ENCODE measurements at places on chromosomes 4 and X.
A peak's percentile ranks its signal among the peaks of the same experiment; 100 is the strongest.

GRCh38 chrX:23752740-23753415 lies 9.8 kb upstream of the ACOT9 start:
- DNase-seq = peak; percentile 51

DNA sequence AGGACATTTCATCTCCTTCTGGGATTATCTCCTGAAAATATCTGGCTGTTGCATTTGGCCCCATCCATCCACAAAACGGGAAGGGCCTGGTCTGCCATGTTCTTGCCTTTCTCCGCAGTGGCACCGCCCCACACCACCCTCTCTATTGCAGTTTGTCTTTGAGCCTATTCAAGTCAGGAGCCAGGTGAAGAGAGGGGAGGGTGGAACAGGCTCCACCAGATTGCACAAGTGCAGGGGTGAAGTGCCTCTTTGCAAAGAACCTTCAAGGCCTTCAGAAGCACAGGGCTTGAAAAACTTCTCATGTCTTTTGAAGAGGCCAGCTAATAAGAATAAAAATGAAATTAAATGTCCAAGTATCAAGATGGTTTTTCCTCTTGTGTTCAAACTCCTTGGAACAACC lies 28.7 kb downstream of the RS1 start:
- no peak for DNase-seq

DNA sequence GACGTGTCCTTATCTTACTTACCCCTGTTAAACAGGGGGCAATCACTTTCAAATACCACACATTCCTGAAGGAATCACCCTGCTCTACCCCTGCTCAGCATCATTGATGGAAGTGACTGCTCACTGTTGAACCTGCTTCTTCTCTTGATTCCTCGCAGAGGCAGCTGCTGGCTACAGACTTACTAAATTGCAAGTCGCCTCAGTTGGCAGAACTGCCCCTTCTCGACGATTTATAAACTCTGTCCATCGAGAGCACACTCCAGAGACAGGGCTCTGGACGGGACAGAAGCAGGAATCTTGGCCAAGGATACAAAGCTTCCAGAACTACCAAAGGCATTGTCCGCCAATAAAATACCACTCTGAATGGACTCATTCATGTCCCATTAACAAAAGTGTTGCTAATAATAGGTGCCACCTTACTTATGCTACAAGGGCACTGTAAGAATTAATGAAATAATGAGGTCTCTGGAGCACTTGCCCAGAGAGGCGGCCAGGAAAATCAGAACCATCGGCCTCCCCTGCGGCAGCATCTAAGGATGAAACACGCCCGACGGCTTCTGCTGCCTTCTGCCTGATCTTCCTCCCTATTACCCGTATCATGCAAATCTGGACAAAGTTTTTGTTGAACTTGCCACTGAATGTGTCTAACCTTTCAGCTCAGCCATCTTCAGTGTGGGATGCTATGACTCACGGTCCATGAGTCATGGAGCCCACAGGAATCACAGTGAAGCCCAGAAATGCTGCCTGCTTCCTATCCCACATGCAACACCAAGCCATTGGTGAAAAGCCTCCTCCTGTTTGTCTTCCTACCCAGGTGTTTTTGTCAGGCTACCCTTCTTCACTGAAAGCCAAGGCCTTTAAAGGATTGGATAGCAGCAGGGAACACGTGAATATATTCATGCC lies 164.9 kb downstream of the MAML3 start:
- peak; percentile 97 for DNase-seq

DNA sequence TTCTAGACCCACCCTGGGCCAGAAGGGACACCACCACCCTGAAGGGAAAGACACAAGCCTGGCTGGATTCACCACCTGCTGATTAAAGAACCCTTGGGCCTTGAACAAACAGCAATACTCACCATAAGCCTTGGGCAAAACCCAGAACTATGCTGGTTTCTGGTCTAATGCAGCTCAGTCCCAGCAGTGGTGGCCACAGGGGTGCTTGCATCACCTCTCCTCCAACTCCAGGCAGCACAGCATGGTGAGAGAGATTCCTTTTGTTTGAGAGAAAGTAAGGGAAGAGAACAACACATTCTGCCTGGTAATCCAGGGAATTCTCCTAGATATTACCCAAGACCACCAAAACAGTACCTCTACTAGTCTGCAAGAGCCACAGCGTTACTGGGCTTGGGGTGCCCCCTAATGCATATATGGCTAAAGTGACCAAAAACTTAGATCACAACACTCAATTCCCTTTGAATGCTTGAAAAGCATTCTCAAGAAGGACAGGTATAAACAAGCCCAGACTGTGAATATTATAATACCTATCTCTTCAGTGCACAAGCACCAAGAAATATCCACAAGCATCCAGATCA lies 25.7 kb downstream of the RNF128 start:
- peak; percentile 39 for DNase-seq

DNA sequence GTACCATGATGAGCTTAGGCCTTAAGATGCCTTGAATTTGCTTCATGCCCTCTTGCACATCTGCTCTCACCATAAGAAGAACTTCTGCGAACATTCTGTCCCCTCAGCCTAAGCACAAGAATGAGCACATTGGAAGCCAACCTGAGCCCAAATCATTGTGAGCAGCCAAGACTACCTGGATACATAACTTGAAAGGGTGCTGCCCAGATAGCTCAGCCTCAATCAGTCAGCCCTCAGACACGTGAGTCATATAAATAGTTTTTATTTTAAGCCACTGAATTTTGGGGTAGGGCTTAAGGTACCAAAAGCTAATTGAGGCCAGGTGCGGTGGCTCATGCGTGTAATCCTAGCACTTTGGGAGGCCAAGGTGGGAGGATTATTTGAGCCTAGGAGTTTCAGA lies 27.5 kb upstream of the BBS12 start:
- DNase-seq = no peak

GRCh38 chrX:147890756-147891155 lies 21.0 kb upstream of the FMR1 start:
- no peak for DNase-seq

GRCh38 chrX:11949291-11949690 lies 189.0 kb upstream of the FRMPD4 start:
- no peak for DNase-seq

GRCh38 chr4:152672206-152673092 lies 7.3 kb downstream of the TMEM154 start:
- DNase-seq = no peak

DNA sequence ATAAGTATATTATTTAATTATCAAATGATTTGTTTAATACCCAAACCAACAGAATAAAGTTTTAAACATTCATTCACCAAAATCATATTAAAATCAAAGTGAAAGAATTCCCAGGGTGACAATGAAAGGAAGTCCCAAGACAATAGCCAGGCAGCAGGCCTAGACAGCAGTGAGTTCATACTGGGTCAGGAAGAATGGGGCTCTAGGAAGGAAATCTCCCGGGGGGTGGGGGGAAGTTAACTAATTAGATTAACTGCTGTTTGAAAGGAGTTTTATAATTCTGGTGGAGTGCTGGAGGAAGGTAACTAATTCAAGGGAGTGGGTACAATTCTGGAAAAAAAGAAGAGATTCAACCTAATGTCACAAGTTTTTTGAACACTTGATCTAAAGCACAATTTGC lies 104.1 kb downstream of the ZAR1 start:
- no peak for DNase-seq

DNA sequence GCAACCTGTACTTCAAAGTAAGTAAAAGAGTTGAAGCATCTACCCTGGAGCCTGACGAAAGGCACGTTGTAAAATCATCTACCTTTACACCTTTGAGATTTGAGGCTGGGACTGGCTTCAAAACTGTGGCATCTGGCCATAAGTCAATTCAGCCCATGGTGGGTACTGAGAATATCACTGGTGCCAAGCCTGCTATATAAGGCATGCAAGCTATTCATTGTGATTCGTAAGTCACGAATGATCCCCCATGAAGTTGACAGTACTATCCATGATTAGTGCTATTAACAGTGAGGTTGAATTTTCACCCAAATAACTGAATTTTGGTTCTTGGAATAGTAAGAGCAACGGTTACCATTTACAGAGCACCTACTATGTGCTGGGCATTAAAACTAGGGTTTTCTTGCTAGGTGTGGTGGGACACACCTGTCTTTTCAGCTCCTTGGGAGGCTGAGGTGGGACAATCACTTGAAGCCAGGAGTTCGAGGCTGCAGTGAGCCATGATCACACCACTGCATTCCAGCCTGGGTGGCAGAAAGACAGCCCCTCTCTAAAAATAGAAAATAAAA lies 39.8 kb downstream of the IRF2 start:
- DNase-seq = no peak

All from bronchial epithelial cell (primary cell).